NCI-H2107 (cell line): ENCODE measurements at places on chromosomes 5 and 9.

DNA sequence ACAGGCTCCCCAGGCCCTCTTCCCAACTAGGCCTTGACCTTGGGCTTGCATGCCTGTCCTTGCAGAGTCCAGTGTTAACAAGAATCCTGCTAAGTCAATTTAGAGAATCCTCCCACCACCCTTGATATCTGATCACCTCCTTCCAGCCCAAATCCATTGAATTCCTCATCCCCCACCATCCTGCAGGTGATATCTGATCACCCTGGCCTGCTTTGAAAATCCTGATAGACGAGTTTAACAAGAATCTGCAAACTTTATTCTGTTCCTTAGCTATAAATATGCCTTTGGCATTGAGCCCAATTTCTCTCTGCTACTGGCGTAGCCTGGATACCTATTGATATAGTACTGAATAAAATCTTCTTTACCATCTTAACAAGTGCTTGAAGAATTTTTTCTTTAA is 125.5 kb downstream of the DIRAS2 start:
- DNase-seq = no peak

DNA sequence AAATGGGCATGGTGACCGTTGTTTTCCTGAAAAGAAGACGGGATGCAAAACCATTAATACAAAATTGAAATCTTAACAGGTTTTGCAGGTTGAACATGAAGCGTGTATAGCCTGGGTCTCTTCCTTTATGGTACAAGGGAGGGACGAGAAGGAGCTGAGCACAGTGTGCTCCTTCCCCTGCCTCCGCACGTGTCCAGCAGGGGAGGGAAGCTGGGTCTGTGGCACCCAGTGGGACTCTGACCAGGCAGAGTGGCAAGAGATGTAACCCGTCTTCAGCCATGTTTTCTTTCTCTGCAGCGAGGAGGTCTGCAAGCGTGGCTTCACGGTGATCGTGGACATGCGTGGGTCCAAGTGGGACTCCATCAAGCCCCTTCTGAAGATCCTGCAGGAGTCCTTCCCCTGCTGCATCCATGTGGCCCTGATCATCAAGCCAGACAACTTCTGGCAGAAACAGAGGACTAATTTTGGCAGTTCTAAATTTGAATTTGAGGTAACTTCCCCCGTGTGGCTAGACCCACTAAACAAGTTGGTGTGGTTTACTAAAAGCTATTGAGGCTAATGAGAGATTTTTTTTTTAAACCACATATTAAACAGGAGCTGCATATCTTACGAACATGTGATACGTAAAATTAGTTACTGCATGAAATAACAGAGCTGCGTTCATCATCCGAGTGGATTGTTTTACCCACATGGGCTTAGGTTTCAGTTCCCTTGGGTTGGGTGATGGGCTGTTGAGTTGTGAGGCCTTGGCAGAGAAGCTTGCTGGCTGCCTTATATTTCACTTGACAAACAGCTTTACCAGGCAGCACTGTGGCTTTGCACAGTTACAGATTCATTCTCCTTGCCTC is 143.7 kb downstream of the TRIO start:
- no peak for DNase-seq

- no peak for DNase-seq
Observed at GRCh38 chr9:135992486-135993408, 31.6 kb upstream of the UBAC1 start.

DNA sequence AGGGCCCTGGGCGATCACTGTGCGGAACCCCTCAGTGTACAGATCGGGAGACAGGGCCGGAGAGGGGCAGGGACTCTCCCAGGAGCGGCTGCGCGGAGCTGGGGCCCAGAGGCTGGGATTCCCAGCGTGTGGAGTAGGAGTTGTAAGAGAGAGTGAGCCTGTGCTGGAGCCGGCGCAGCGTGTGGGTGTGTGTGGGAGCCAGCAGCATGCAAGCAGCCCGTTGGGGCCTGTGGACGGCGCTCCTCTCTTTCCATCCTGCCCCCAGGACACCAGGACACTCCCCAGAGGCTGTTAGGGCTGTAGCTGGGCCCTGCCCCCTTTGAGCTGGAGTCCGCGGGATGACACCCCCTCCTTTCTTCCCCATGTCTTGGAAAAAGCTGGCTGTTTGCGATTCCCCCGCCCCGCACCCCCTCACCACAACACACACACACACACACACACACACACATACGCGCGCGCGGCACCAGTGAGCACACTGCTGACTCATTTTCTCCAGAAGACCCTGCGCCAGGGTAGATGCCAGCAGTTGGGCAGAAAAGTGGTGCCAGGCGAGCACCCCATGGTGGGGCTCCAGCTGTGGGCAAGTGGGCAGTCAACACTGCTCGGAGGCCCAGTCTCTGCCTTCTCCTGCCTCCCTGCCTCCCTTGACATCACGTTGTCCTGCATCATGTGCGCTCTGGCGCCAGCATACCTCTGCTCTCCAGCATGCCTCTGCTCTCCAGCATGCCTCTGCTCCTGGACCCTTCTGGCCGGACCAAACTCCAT is 1.5 kb downstream of the COL27A1 start:
- no peak for DNase-seq

DNA sequence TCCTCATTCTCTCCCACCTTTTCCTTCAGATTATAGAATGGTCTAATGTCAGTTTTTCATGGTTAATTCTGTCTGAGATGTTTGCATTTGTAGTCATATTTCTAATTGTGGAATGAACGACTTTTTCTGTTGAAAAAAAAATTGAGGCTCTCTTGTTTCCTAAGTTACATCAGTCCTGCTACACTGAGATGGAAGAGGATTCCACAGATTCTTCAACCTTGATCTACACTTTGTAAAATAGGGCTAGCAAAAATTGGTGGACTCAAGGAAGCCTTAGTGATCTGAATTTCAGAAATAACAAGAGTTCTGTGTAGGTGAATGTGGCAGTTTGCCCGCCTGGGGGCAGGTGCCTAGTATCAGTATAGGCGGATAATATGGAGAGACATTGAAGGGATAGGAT is 51.9 kb downstream of the ERBIN start:
- DNase-seq = no peak

DNA sequence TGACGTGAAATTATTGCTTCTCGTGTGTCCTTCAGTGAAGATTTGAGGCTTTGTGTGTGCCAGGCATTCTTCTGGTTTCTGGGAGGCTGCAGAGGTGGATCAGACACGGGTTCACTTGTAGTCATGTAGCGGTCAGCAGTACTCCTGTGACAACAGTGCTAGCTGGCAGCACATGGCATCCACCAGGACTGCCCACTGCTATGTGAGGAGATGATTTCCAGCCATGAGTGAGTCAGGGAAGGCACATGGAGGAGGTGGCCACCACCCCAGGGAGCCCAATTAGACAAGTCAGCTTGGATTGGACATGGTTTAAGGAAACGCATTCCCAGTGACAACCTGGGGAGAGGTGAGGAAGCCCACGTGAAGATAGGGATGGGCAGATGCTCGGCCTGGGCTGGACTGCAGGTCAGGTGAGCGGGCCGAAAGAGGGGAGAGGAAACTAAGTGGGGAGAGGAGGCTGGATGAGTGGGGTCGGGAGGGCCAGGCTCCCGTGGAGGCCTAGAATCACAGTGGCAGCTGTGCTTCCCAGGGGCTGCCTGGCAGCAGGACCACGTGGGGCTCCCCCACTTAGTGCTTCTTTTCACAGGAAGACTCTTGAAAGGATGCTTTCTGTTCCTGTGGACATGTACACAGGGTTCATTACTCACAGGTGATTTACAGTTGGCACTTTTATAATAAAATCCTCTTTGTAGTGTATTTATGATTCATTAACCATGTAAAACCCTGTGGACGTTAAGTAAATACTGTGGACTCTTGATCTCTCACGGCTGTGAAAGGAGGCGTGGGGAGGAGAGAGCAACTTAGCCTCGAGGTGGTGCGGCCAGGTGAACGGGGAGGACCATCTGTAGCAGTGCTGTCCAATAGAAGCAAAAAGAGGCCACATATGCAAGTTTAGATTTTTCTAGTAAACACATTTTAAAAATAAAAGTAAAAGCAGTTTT is 80.0 kb upstream of the OTULINL start:
- DNase-seq = no peak

DNA sequence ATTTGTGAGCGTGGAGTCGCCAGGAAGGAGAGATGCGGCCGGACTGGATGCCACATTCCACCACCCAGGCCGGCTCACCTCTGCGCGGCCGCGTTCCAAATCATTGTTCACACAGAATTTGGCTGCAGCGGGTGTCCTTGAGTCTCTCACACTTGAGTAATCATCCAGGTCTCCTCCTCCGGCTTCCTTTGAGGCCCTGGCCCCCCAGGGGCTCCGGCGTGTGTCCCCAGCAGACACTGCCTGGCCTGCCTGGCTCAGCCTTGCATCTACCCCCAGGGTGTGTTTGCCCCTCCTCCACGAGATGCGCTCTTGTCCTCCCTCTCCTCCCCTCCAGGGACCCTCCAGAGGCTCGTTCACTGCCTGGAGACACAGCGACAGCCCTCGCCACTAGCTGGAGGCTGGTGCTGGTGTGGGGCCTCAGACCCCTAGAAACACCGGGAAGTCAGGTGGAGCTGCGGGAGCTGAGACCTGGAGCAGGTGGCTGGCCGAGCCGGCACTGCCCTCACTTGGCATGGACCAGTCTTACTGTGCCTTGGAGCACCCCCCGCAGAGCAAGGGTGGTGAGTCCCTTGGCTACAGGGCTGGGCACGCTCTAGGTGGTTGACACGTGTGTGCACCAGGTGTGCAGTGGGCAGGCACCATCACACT is 7.0 kb upstream of the SLC9A3 start:
- no peak for DNase-seq

- no peak for DNase-seq
Observed at GRCh38 chr9:122053567-122054350, 39.3 kb downstream of the TTLL11 start.

DNA sequence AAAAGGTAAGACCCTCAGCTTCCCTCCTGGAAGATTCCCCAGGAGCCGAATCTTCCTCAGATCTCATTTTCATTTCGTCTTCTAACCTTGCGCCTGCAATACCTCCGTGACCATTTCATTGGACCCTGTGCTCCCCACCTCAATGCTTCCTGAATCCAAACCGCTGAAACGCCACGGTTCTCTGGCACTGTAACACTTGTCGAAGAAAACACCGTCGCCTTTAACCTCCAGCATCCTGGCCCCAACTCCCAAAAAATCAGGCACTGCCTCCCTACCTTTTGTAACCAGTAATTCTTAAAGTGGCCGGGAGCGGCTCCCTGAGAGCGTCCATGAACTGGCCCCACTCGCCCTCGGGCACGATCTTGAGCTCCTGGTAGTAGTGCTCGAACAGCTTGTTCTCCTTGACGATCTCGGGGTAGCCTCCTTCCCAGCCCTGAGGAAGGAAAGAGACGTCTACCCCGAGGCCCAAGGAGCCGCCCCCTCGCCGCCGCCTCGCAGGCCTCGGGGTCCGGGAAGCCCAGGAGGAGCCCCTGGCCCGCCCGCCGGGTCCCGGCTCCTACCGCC is 438 bp downstream of the NSUN2 start:
- peak; percentile 45 for DNase-seq
